Activated T-cell treated with anti-CD3 and anti-CD28 coated beads for 1 hour (primary cell): ENCODE measurements at places on chromosomes 11 and 22.

DNA sequence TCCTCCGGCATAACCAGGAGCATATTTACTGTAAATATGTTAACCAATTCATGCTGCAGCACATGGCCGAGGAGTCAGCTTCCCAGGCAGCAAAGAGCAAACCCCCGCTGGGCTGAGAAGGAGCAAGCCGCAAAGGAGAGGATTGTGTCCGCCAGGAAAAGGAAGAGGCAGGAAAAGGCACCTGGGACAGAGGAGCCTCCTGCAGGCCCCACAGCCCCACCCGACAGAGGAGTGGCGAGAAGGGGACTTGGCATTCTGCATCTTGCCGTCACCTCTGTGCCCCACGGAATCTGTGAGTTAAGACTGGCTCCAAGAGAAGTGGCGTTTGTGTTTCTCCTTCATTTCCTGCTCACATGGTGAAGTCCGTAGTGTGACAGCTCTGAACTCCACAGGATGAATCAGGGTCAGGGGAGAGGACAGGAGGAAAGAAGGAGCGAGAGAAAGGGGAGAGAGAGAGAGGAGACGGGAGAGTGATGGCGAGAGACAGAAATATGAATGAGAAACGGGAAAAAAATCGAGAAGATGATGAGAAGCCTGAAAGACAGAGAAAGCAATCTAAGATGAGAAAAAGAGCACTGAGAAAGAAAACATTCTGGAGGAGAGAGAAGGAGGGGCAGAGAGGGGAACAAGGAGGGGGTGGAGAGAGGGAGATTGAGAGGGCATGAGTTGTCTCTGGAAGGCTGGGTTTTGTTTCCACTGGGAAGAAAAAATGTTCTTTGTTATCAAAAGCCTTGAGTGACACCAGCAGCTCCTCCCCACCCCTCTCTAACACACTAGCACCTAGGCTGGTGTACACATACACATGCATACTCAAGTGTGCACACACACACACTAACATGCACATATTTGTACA, 489.6 kb downstream of the MN1 start:
- DNase-seq = no peak

- no peak for DNase-seq
Observed at GRCh38 chr11:106415510-106415909, 338.0 kb downstream of the AASDHPPT start.

DNA sequence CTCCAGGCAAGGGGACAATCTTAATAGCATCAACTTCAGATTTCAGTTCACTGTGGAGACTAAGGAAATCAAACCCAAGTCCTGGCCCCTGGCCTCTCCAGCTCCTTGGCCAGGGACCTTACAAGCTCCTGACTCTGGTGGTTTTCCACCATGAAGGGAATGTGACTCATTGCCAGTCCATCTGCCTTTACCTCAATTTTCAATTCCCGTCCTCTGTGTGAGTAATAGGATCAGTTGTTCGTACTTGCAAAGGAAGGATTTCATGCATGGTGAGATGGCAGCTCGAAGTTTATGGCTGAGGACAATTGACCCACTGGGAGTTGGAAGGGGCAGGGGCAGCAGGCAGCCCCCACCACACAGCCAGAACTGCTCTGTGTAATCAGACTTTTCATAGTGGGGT, 42.5 kb downstream of the INSC start:
- no peak for DNase-seq

DNA sequence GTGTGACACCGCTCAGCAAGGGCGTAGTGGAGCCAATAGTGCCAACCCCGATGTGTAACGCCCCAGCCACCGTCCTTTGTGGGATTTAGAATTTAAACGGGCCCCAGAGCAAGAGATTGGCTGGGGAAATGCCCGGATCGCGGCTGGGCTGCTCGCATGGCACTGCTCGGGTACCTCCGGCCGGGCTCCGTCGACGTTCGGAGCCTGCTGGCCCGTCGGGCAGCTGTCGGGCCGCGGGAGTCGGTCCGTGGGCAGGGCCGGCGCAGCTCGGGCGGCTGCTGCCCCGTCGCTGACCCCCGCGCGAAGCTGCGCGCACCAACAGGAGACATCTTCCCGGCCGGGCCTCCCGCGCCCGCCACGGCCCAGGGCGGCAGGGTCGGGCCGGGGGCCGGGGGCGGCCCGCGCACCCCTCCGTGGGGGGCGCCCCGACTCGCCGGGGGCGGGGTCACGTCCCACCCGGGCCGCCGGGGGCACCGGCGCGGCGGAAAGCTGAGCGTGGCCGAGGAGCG, 1.3 kb upstream of the KDM2A start:
- peak; percentile 19 for DNase-seq

DNA sequence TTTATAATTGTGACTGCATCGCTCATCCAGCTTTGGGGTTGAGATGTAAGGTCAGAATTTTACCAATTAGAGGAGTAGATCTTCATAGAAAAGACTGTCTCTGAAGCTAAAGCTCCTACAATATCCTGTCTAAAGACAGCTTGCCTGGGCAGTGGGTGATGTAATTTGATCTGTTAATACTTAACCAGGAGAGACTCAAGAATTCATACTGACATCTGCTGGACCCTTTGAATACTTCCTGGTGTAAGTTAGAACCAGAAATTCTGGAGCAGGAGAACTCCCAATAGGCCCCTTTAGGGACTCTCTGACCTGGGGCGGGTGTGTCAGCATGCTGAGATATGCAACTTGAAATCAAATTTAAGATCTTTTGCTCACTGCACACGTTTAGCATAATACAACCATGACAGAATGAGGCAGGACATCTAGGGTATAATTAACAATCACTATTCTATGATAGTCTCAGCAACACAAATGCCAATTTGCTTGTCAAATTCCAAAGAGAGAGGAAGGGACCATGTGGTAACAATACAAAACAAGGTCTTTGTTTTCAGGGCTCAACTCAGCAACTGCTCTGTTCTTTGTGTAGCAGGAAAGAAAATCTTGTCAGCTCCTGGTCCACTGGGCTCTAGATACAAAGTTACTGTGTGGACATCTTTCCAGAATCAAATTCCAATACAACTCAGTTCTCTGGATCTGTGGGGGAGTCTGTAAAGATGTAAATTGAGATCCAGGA, 143.9 kb downstream of the INSC start:
- DNase-seq = no peak

DNA sequence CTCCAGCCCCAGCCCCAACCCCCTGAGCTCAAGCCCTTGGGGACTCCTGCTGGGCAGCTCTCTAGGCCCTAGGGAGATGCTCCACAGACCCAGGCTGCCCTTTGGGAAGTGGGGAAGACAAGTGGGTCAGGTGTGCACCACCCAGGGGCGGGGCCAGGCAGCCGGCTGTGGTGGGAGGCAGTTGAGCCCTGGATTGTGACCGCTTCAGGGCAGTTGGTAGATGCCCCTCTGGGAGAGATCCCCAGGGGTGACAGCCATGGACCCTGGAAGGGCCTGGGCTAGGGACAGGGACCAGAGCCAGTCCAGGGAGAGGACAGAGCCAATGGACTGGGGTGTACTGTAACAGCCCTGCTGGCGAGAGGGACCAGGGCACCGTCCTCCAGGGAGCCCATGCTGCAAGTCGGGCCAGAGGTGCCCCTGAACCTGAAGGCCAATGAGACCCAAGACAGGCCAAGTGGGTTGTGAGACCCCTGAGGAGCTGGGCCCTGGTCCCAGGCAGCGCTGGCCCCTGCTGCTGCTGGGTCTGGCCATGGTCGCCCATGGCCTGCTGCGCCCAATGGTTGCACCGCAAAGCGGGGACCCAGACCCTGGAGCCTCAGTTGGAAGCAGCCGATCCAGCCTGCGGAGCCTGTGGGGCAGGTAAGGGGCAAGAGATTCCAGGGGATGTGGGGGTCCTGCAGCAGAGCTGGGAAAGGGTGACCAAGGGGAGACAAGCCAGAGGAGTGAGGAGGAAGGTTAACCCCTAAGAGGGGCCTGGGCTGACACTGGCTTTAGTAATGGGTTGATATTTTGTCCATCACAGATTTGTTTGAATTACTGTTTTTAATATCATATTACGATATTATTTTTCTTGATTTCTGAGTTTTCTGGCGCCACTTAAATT, at the start of gene IGLL5:
TSS of gene IGLL5 (plus strand) at position 196 of the 883 bp plus-strand sequence. CDS start at position 434, 238 bp downstream.
- no peak for DNase-seq

DNA sequence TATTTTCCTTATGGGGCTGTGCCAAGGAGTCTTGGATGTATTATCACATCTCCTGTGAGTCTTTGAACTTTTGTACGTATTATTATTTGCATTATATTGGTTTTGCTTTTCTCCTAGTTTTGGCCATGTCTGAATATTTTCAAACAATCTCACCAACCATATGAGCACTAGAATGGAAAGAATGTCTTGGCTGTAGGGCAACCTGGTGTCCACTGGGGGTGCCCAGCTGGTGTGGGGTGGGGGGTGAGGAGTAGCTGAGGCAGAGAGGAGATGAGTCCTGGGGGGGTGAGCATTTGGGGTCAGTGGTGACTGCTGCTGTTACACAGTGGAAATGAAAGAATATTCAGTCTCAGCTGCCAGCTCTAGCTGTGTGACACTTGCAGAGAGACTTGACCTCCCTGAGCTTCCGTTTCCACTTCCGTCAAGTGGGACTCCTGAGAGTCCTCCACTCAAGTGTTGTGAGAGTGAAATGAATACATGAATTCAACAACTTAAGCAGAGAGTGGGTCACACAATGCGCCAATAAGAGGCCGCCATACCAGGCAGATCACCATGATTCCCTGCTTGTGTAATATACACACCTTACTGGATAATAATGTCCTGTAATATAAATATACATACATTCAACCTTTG, 12.7 kb upstream of the PVALB start:
- DNase-seq = no peak

- DNase-seq = no peak
Observed at GRCh38 chr22:30445438-30446145, 20.0 kb downstream of the MTFP1 start.
